ENCODE measurements at places on chromosomes 16 and 17.
A peak's percentile ranks its signal among the peaks of the same experiment; 100 is the strongest.

GRCh38 chr16:67108931-67109406 lies 772 bp upstream of the PHAF1 start:
- no peak for DNase-seq

- DNase-seq: no peak
Measured at GRCh38 chr16:77197747-77198146, 1.5 kb upstream of the SYCE1L start.

DNA sequence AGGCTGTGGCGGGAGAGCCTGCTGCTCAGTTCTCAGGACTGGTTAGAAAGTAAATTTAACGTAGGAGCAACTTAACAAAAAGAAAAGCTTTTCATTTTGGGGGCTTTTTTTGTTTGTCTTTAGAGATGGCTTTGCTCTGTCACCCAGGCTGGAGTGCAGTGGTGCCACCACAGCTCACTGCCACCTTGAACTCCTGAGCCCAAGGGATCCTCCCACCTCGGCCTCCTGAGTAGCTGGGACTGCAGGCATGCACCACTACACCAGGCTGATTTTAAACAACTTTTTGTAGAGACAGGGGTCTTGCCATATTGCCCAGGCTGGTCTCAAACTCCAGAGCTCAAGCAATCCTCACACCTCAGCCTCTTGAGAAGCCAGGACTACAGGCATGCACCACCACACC lies 205.0 kb downstream of the RPTOR start:
- no peak for DNase-seq

DNA sequence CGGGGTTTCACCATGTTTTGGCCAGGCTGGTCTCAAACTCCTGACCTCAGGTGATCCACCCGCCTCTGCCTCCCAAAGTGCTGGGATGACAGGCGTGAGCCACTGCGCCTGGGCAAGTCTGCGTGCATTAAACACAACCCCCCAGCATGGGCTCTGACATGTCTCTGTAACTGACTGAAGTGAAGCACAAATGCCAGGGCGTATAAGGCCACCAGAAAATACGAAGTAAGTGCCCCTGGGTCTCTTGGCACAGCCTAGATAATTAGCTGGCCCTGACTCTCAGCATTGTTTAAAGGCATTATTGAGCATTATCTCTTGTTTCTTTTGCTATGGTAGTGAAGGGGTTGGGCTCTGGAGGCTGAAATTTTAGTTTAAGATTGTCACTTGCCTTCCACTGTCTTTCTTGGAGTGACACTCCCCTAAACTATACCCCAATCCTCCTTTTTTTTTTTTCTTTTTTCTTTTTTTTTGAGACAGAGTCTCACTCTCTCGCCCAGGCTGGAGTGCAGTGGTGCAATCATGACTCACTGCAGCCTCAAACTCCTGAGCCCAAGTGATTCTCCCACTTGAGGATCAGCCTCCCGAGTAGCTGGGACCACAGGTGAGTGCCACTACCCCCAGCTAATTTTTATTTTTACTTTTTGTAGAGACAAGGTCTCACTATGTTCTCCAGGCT lies 8.2 kb upstream of the SEC14L1 start:
- no peak for DNase-seq

- DNase-seq: peak; percentile 77
Measured at GRCh38 chr17:49696233-49696761, 11.5 kb downstream of the SLC35B1 start.

DNA sequence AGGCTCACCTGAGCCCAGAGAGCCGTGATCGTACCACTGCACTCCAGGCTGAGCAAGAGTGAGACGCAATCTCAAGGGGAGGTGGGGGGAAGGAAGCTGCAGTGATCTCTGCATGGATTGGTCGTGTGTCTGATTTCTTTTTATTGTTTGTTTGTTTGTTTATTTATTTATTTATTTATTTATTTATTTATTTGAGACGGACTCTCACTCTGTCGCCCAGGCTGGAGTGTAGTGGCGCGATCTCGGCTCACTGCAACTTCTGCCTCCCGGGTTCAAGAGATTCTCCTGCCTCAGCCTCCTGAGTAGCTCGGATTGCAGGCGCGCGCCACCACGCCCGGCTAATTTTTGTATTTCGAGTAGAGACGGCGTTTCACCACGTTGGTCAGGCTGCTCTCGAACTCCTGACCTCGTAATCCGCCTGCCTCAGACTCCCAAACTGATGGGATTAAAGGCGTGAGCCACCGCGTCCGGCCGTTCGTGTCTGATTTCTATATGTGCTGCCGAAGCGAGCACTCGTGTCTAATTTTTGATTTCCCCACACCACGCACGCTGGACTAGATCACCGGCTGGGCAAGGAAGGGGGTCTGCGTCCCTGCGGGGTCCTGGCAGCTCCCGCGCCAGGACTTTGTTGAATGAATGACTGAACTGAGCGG lies 448 bp upstream of the TNFRSF12A start:
- peak; percentile 65 for DNase-seq

DNA sequence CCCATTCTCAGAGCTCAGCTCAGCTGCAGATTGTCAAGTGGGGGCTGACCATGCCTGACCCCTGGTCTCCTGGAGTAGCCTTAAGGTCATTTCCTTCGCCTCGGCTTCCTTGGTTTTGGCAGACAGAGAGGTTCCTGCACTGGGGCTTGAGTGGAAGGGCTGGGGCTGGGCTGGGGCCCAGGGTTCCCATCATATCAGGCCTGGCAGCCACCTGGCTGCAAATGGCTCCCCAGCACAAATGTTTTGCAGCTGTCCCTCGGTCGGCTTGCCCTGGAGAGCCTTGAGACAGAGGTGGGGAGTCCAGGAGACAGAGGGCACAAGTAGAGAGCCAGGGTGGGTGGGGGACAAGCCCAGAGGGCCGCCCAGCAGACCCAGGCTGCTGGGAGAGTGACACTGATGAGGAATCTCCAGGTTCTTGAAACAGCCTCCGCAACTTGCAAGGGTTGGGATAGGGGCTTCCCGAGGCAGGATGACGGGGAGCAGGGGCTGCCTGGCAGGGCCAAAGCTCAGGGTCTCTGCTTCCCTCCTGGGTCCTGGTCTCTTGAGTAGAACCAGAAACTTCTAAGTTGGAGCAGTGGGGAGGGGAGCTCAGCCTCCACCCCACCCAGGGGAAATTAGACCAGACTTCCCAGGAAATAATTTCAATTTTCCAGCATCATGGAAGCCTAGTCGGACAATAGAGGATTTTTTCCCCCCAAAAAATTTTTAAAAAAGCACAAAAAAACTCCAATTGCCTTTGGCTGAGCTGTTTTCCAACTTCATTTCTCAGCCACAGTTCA lies 19.3 kb downstream of the IGFBP4 start:
- no peak for DNase-seq

GRCh38 chr17:78532922-78533640 lies 44.1 kb downstream of the DNAH17 start:
- DNase-seq: no peak

DNA sequence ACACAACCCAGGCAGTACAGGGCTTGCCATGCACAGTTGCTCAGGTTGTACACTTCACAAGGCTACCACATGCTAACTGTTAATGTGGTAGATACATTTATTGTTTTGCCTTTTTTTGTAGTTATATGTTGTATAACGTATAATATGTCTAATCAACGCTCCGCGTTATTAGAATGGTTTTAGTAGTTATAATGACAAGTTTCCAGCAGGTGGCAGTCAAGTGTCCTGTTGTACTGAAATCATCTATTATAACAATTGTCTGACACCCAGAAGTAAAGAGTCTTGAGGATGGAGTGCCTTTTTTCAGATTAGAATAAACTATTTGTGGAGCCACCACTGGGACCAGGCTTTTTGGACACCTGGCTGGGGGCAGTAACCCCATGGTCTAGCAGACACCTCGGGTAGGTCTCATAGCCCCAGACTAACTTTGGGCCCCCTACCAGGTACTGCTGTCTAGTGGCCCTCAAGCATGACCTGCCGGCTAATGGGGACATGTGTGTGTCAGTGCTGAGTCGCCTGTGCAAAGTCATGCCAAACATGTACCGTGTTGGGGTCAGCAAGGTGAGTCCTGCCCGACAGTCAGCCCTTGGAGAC lies 32.8 kb downstream of the MYO15A start:
- DNase-seq: peak; percentile 70

DNA sequence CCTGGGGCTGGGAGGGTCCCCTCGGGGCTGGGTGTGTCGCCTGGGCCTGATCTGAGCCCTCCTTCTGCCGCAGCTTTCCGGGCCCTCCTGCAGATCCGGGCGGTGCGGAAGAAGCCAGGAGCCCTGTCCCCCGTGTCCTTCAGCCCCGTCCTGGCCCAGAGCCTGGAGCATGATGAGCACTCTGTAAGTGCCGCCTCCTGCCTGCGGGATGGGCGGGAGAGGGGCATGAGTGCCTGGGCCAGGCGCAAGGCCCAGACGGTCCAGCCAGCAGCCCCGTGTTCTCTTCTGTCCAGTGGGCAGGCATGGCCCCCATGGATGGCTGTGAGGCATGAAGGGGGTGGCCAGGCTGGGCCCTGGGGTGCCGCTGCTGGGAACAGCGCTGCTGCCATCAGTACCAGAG lies 16.0 kb upstream of the NUDT16L1 start:
- no peak for DNase-seq

DNA sequence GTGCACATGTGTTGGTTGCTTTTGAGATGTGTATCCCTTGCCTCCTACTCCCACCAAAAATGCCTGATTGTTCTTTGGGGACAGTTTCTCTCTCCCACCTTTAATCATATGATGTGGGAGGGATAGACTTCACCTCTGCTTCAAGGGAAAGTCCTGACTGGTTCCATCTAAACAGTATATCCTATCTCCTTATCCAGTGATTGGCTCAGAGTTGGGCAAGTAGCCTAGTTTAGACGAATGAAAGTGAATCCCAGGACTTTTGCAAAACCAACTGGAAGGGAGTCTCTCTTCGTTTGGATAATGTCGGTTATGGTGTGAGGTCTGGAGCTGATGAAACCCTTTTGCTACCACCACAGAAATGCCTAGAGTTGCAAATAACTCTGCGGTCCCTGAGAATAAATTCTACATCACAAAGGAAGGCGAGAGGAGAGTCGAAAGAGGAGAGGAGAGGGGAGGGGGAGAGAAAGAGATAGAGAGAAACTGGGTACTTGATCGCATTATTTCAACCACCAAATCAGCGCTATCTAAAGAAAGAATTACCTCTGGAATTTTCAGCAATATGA lies 77.1 kb upstream of the SALL1 start:
- DNase-seq: no peak

- no peak for DNase-seq
Measured at GRCh38 chr17:71740866-71741265, 380.0 kb upstream of the SOX9 start.

DNA sequence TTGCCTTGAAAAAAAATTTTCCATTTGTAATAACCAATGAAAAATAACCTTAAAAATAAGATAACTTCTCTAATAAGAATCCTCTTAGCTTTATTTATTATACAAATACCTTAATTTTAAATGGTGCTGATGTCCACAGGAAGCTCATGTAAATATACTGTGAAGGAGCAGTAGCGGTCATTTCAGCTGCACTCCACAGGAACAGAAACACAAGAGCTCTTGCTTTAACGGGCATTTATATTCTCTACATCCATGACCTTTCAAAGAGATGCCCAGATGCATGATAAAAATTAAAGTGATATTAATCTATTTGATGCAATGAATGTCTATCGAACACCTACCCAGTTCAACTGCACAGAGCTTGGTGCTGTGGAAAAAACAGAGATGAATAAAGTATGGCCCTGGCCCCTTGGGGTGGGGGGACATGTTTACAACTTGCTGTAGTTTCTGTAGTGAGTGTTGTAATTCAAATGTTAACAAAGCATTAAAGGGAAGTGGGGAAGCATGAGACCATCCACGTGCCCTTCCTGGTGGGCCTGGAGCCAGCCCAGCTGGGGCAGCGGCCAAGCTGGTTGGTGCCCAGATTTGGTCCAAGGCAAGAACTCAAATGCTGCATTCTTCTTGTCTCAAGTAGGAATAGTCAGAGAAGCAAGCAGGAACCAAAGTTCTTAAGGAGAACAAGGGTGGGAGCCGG lies 47.9 kb downstream of the IQCK start:
- no peak for DNase-seq

- no peak for DNase-seq
Measured at GRCh38 chr17:78819806-78820792, 20.5 kb downstream of the USP36 start.

DNA sequence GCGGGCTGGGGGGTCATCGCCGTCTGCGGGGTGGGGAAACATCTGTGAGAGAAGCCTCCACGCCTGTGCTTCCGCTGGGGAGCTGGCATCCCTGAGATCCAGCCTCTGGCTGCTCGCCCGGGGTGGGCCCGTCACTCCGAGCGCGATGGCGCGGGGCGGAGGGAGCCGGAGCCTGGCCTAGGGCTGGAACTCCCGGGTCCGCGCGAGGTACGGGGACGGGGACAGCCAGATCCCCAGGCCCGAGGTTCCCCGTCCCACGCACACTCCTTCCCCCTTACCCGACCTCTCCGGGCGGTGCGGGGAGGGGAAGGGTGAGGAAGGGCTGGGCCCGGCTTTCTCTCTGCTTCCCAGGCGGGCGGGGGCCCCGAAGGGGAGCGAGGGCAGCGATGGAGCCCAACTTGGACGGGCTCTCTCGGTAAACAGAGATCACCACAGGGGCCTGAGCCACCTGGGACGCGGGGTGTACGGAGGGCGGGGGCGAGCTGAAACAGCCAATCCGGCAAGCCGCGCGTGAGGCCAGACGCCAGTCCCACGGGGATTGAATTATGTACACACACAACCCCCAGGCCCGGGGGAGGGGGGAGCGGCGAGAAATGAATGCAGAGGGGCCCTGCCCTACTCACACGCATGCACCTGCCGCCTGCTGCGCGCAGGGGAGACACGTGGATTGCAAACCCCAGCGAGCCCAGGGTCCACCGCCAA lies at the start of gene SLC16A11:
SLC16A11 (minus strand) TSS at position 596 of the 702 bp plus-strand sequence; CDS start at position 17, 579 bp downstream.
- DNase-seq: no peak

DNA sequence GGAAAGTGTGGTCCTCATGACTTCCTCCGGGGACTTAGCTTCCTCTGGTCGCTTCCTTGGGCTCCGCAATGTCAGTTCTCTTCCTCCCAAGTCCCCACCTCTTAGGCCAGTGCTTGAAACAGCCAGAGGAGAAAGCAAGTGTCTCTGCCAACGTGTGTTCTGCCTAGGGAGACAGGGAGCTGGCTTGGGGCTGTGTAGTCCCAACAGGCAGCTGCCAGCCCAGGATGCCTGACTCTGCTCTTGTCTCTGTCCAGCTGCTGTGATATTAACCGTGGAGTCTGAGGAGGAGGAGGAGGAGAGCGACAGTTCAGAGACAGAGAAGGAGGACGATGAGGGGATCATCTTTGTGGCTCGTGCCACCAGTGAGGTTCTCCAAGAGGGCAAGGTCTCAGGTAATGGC lies 13.5 kb upstream of the PLEKHG4 start:
- no peak for DNase-seq

DNA sequence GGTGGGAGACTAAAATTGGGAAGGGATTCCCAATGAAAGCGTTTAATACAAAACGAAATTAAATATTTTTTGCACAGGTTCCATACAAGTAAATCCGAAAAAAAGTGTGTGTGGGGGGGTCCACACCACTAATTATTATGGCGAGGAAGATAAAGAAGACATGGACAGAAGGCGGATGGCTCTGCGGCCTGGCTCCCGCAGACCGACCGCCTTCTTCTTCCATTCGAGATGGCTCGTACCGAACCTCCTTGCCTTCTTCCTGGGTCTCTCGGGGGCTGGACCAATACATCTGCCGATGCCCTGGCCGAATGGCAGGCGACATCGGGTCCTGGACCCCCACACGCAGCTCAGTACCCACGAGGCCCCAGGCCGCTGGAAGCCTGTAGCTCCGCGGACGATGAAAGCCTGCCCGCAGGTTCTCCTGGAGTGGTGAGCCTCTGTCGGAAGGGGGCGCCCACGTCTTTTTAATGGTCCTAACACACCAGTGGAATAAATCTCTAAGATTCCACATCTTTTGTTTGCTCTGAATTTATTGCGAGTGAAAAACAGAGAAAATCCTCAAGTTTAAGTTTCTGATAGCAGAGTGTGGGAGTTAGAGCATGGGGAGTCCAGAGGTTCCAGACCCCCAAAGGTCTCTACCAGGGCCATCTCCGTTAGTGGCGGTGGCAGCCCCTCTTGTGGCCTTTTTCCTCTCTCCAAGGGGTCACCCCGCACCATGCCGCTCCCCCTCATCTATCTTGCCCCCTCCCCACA lies 1.4 kb downstream of the PRAC2 start:
- DNase-seq: peak; percentile 58

Measured in KBM-7 (cell line).